ENCODE measurements at places on chromosomes 2 and 18.

DNA sequence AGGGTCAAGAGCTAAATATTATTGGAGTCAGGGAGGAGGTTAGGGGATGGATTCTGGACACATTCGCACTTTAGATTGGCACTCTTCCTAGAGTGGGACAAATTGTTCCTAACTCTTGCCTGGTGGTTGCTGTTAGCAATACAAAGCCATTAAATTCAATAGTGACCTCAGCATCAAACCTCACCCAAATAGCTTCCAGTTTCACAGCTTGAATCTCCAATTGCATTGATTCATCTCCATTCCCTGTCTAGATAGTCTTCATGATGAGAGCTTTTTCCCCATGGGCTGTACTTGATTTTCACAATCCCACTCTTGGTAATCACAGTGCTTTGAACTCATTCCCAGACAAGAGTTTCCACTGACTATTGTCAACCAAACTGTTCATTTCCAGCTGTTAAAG, 585.9 kb upstream of the SYT4 start:
- no peak for DNase-seq

DNA sequence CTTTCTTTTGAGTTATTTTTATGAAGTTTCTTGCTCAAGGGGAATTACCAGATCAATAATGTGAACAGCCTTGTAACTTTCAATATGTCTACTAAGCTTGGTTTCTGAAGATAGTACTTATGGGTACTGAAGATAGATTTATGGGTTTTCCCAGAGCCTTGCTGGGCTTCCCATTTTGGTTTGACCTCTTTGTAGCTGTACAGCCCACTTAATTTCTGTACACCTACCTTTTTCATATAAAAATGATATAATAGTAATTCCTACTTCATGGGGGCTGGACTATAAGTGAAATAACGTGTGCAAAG, 22.2 kb downstream of the IL1R2 start:
- no peak for DNase-seq

DNA sequence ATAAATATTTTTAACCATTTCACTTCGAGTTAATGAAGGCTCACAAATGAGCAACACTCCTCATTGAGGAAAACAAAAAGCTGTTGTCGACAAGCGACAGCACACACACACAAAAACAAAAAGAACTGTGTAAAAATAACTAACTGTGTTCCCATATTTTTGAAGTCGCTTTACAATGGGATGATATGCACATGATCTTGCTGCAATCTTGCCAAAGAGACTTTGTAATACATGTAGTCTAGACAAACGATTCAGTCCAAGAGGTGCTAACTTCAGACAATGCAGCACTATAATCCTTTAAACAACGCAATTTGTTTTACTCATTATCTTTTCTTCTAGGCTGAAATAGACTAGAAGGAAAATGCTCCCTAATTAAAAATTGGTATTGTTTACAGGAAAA, 7.2 kb upstream of the USP34 start:
- no peak for DNase-seq

DNA sequence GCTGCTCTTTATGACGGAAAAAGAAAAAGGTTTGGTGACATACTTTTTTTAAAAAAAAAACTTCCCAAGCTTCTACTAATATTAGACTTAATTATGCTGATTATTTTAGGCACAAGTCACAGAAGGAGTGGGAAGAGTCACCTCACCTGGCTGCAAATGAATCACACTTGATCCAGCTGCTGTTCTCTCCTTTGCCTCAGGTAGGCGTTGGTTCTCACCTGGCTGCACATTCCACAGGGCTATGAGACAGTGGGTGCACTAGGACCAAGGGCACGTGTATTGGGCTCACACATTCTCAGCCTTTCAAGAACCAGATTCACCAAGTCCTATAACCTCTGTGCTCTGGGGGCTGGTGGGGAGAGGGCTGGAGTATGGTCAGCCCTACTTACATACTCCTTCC, 93.3 kb downstream of the TGFA start:
- no peak for DNase-seq

DNA sequence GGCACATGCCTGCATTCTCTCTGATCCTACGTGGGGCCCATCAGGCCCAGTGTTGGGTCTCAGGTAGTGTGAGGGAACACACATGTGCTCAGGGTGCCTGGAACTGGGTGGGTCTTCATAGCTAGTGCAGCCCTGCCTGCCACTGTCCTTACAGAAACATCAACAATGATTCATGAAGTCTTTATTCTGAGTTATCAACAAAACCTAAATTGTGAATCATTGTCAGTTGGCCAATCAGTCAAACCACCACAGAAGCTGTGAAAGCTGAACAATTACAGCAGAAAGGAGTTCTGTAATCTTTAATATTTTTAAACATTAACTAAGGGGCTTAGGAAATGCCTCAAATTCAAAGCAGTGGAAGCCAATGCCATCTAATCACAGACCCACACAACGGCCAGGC, 82.8 kb upstream of the ZNF521 start:
- DNase-seq = no peak

GRCh38 chr18:74524097-74524496, 10.2 kb upstream of the CNDP1 start:
- no peak for DNase-seq

GRCh38 chr18:24502667-24503523, 42.5 kb downstream of the HRH4 start:
- DNase-seq = no peak

DNA sequence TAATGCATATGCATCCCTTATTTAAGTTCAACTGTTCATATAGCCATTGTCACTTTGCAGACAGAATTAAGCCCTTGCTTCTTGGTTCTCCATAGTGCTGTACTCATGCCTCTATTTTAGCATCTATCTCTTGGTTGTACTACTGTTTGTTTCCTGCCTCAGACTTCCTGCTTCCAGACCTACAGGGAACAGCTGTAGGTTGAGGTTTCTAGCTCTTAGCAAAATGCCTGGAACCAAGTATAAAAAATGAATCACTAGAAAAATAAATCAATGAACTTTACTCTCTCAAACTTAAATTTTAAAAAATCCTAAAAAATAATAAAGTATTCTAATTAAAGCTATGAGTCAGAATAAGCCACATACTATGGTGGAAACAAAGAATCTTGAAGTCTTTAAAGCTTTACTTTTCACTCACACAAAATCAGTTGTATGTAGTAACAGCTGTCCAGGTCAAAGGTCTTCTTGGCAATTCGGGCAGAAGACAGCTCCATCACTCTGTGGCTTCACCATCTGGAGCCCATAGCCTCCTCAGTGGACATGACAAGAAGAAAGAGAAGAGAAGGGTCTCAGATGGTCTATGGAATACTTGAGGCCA, 1228.1 kb upstream of the GYPC start:
- DNase-seq = no peak

DNA sequence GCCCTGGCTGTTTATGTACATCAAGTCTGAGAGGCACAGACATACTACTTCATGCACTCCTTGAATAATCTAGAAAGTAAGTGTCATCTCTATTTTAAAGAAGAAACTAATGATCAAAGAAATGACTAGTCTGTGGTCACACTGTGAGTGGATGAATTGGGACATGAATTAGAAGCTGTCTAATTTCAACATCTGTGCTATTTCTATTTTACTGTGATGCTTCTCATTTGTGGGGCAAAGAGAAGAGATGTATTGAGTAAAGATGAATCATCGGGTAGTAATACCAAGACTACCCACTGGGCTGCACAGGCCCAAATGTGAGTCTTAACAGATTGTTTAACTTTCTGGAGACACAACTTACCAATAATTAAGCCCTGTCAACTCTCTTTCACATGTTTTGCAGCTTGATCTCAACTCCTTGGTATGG, 42.4 kb upstream of the MTIF2 start:
- no peak for DNase-seq
